ENCODE measurements at places on chromosomes 1 and 21.

DNA sequence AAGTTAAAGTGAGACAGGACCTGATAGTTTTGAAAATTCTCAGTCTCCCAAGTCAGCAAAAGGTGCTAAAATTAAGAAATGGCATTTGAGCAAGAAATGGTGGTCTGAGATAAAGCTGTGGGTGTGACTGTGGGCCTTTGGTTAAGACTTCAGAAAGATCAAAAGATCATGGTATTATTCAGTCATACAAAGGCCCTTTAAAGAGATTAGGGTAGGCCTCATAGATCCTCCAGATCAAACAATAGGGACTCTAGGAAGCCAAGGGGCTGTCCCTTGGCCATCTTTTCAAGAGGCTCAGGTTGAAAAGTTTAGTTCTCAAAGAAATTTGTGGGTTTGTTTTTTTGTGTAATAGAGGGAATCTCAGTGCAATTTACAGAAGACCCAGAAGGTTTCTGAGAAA is 8.4 kb downstream of the HMGB4 start:
- no peak for DNase-seq

- no peak for DNase-seq
These were observed 25.5 kb downstream of the GRIK1 start for GRCh38 chr21:29914326-29914725.

DNA sequence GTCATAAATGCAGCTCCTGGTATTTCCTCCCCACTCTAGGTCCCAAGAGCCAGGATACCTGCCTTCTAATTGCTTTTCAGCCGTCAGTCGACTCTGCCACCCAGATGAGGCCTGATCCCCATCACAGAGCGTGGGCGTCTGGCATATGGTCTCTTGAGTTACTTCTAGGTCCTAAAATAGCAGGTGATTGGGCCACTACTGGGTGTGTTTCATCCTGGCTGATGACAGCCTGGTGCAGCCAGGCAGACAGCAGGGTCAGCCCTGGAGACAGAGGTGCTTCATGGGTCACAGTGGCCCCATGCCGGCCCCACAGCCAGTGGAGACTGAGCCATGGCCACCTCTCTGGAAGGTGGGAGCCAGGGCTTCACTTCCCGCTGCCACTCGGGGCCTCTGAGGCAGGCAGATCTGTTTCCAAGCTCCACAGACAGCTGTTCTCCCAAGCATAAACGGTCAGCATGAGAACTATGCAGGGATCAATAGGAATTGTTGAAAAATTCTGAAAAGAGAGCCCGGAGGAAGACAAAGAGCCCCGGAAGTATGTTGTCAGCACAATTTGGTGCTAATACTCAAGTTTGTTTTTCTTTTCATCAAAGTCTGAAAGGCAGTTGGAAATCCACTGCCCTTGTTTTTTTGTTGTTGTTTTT is 83.0 kb downstream of the MAN1C1 start:
- no peak for DNase-seq

- DNase-seq: no peak
These were observed 19.7 kb downstream of the PTTG1IP start for GRCh38 chr21:44853601-44854390.

DNA sequence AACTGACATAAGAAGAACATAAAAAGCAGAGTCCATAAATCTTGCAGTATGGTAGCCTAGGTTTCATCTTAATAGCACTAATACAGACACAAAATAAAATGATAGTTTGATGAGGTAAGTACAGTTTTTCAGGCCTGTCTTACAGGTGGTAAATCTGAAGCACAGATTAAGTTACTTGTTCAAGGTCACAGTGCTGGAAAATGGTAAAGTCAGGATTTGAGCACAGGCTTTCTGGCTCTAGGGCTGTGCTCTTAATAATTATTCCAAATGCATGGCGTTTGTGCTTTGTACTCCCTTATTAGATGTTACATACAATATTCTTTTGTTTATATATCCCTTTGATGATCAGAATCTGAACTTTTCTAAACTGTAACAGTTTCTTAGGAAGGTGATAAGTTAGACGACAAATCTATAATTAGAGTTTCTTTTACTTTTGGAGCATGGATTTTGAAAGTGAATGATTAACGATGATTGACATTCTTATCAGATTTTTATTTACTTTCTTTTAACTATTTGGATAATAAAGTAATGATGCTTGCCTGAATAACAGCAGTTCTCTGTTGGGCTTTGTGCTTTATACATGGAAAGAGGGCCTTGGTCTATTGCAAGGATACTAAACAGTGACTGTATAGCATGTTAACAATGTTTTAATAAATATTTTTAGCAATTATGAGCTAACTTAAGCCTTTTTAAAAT is 101.5 kb upstream of the CACYBP start:
- DNase-seq: no peak

GRCh38 chr21:26408511-26408910 is 164.6 kb downstream of the CYYR1 start:
- DNase-seq: no peak

- no peak for DNase-seq
These were observed 65.7 kb downstream of the KIF26B start for GRCh38 chr1:245220381-245220985.

DNA sequence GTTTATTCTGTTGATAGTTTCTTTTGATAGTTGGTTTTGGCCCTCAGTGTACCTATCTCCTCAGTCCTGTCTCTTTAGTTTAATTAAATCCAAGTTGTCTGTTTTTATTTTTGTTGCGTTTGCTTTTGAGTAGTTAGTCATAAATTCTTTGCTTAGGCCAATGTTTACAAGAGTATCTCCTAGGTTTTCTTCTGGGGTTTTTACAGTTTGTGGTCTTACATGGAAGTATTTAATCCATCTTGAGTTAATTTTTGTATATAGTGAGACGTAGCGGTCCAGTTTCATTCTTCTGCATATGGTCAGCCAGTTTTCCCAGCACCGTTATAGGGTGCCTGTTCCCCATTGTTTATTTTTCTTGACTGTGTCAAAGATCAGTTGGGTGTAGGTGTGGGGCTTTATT is 139.4 kb downstream of the POU2F1 start:
- DNase-seq: no peak

DNA sequence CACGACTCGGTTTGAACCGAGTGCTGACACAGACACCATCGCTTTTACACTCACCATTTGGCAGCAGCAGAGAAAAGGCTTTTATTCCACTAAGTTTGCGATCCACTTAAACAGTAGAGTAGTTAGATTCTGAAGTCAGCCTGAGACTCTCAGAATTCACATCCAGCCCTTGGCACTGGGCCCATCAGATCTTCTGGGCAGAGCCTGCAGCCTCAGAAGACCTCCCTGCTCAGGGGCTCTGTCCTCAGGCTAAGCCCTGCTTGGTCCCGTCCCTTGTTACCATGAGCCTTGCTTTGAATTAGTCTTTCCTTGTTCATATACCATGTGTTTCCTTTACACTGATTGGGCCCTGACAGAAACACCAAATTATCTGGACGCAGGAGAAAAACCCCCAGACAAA is 41.4 kb upstream of the AJAP1 start:
- no peak for DNase-seq

DNA sequence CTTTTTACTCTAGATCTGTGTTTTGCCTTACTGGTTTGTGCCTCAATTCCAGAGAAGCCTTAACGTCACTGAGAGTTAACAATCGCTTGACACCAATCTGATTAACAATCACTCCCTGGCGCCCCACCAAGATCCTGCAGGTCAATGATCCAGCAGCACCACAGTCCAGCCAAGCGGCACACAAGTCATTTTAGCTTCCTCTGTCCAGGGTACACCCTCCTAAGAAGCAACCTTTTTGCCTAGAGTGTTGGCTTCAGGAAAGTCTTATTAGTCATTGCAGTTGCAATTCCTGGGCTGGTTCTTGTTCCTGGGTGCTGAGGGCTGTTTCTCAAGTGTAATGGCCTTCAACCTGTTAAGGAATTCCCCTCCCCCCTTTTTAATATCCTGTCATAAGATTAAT is 323.0 kb upstream of the USP25 start:
- DNase-seq: no peak

- no peak for DNase-seq
These were observed at the start of gene TMEM269 for GRCh38 chr1:42784946-42785693. Gene TMEM269, plus strand, starts transcription at chr1:42784991. Its CDS starts 4,903 bp downstream, at chr1:42789894.

DNA sequence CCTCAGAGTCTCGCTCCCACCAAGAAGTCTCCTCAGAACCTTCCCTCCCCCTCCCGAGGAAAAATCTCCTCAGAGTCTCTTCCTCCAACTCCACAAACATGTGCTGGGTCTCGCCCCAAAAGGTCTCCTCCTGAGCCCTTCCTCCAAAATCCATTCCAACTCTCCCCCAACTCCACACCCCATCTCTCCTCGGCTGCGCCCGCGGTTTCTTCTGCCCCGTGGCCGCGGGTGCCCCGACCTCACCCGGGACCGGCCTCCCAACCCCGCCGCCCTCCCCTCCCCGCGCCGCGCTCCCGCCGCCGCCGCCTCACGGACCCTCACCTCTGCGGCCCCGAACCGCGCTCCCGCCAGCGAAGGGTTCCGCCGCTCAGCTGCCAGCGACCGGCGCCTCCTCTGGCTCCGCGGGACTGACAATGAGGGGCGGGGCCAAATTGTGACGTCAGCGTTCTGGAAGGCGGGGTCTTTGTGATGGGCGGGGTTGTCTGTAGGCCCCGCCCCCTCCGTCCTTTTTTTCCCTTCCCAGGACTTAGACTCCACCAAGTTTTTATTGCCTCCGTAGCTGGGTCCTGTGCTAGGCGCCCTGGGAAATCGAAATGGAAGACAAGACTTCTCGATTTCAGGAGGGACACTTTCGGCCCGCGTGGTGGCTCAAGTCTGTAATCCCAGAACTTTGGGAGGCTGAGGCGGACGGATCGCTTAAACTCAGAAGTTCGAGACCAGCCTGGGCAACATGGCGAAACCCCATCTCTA is at the start of gene LUZP1:
Gene LUZP1 (minus strand): TSS at position 412 of the 750 bp plus-strand sequence.
- peak; percentile 55 for DNase-seq

- no peak for DNase-seq
These were observed 244.6 kb upstream of the MAP1LC3C start for GRCh38 chr1:242243472-242243871.

- peak; percentile 91 for DNase-seq
These were observed 43.7 kb downstream of the BACH1 start for GRCh38 chr21:29342363-29342957.

DNA sequence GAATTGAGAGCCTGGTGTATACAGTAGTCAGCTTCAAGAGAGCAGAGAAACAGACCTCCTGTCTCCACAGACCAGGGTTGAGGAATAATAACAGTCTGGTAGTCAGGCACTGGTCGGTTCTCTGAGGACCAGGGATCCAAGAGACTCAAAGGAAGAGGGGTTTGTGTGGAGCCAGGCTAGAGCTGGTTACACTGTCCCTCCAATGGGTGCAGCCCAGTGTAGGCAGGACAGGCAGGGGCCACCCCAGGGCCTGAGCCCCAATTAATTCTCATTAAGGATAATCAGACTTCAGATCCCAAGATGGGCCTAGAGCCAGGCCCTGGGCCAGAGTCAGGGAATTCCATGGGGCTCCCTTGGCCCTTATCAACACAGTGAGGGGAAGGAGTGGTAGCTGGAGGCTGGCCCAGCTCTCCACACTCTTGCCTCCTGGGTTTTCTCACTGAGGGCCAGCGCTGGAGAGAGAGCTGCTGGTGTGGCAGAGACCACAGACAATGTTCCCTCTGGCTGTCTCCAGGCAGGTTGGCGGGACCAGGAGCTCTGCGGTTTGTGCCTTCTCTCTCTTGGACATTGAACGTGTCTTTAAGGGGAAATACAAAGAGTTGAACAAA is 9.1 kb downstream of the SEMA4A start:
- DNase-seq: no peak

GRCh38 chr1:42379794-42380585 is 602 bp upstream of the RIMKLA start:
- DNase-seq: no peak

DNA sequence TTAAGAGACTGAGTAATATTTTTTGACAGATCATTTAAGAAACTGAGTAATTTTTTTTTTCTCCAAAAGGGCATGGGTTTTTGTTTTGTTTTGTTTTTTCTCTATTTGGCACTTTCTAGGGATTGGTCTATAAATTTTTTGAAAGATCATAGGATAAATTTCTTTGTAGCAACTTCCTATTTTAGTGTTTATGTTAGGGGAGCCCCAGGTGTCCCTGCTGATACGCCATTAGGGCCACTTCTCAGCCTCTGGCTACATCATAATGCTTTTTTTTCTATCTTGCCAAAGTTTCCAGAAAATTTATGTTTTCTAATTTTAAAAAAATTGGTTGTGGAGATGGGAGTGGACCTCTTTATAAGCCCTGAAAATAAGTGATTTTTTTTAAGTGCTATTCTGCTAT is 2.6 kb downstream of the GABPA start:
- no peak for DNase-seq

GRCh38 chr1:182650678-182651338 is 33.6 kb downstream of the RGS8 start:
- DNase-seq: no peak

DNA sequence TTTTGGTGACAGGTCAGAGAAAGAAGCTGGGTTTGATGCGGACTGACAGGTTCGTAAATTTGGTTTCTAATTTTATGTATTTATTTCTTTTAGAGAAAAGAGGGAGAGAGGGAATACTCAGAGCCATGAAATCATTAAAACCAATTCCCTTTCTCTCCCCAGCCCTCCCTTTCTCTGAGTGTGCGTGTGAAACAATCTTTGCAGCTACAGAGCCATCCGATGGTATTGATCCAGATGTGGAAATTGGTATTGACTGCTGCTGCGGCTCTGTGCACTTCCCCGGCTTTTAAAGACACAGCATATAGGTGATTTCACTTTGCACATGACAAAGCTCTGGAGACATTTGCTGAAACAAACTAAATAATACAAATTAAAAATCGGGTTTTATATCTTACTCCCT is 42.4 kb upstream of the PBX1 start:
- no peak for DNase-seq

GRCh38 chr21:14071902-14072734 is 138.6 kb downstream of the LIPI start:
- no peak for DNase-seq

DNA sequence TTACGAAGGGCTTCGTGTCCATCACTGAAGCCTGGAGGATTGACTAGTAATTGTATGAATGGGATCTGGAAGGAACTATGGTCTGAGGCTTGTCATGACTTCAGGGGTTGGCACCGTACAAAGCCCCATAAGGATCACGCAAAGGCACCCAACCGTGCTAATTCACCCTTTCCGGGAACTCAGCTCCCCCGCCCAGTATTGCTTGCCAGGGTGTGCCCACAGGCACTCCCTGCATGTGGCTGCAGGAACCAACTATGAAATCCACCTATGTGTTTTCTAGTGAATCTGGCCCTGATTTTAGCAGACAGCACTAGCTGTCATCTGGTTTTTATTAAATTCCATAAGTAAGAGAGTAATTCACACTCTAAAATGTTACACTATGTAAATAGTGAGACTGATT is 139.2 kb downstream of the TM2D1 start:
- no peak for DNase-seq

- no peak for DNase-seq
These were observed 780 bp downstream of the HIVEP3 start for GRCh38 chr1:41917835-41918449.

GRCh38 chr21:38342739-38343138 is 85.9 kb downstream of the KCNJ15 start:
- no peak for DNase-seq
